ENCODE measurements at places on chromosomes 13 and 19. TPM values are rescaled to one million over a fixed set of nuclear protein-coding genes. Genes with fewer than 3 reads are reported as not detected.

DNA sequence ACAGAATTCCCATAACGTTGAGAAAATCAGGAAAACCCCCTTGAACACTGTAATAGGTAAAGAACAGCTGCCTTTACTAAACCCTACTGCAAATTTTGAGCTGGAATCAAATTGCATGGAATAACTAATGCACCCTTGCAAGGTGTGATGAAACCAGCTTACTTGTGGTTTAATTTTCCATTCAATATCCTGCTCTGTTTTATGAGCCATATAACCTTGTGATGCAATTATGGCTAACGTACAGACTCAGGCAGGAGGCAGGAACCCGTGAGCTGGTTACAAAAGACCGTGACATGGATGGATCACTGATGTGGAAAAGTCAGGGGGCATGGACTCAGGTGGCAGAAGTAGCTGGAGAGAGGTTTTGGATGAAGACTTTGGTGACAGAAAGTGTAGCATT, 438.6 kb downstream of the COG6 start:
- no peak for DNase-seq

DNA sequence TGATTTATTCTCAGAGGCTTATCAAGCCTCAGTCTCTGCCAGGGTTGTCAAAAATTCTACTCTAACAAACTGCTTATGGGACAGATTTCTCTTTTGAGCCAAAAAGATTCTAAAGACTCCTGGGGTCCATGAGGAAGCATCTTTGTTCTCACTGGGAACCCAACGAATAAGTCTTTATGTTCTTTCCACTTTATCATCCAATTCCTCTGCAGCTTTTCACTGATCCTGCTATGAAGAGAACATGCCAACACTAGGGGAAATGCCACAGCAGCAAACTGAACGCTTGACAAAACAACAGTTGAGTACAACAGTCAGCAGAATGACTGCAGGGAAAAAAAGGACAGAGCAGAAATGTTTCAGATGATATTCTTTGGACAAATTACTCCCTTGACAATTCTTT, 22.2 kb downstream of the DCLK1 start:
- no peak for DNase-seq

DNA sequence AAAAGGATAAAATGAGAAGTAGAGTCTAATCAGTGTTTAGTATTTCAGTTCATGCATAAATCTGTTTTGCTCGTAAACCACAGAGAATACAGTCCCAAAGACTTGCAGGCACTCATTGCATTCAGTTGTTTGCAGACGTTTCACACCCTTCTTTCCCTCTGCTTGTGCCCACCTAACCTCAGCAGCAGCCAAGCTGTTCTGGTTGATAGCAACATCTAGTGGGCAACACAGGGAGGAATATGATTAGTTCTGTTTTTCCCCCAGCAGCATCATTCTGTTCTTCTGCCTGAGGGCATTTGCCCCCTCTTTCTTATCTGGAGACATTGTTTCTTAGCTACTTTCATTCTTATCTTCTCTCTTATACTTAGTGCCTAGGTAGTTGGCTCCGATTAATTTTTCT, 135.6 kb downstream of the PAN3 start:
- no peak for DNase-seq

DNA sequence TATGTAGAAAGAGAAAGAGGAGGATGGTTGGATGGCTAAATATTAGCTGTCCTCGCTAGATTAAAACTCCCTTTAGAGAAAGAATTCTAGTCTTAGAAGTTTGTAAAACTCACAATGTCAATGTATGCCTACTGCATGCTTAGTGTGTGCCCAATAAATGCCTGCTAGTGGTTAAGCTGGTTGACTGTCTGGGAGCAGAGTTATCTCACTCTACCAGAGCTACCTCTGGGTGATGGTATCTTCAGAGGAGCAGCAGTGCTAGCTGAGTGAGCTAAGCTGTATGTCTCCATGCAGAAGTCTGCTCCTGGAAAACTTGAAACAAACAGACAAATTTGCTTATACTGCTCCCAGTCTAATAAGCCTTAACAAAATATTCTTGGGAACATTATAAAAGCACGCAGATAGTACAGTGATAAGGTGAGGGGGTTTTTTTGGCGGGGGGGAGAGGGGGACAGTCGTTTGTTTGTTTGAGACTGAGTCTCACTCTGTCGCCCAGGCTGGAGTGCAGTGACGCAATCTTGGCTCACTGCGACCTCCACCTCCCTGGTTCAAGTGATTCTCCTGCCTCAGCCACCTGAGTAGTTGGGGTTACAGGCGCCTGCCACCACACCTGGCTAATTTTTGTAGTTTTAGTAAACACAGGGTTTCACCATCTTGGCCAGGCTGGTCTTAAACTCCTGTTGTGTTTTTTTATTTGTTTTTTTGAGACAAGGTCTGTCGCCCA, 202.8 kb upstream of the TSC22D1 start:
- no peak for DNase-seq

- no peak for DNase-seq
These were observed 26.3 kb downstream of the EPS15L1 start for GRCh38 chr19:16445238-16446107.

DNA sequence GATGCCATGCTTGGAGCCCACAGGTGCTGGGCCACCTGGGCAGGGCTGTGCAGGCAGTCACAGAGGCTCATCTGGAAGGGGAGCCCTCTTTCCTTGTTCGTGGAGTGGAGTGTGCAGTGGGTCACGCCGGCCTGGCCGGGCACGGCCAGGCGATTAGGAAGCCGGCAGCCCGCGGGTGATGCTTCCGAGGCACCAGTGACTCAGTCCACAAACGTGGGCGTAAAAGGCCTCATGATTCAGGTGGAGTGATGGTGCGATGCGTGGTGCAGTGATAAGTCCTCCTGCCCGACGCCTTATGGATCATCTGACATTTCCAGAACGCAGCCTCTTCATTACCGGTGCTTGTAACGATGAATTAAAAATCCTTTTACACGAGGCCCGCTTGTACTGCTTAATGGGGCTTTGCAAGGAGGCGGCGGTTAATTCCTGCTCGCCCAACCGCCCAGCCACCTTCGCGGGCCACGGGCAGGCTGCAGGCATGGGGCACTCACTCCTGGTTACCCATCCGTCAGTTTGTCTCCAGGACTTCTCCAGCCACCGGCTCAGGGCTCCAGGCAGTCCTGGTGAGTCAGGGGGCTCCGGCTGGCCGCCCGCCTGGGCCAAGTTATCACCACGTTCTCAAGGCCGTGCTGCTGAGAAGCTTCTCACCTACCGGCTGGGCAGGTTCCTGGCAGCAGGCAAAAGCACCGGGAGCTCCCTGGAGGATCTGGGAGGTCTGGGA, 172.4 kb downstream of the KDM4B start:
- no peak for DNase-seq

DNA sequence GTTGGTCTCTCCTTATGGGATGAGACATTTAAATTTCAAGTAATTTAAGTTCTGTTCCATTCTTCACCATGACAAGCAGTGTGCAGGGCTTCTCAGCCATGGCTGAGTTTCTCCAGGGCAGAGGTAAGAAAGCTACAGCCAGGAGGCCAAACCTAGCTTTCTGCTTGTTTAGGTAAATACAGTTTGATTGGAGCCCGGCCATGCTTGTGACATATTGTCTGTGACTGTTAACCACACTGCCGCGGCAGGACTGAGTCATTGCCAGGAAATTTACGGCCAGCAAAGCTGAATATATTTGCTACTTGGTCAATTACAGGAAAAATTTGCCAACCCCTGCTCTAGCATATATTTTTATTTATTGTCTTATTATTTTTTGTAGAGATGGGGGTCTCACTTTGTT, 10.7 kb downstream of the NLRP8 start:
- DNase-seq, result no peak

GRCh38 chr13:33057019-33057780, 41.0 kb downstream of the KL start:
- DNase-seq, result no peak

GRCh38 chr13:33109801-33110200, 93.6 kb downstream of the KL start:
- DNase-seq, result no peak

DNA sequence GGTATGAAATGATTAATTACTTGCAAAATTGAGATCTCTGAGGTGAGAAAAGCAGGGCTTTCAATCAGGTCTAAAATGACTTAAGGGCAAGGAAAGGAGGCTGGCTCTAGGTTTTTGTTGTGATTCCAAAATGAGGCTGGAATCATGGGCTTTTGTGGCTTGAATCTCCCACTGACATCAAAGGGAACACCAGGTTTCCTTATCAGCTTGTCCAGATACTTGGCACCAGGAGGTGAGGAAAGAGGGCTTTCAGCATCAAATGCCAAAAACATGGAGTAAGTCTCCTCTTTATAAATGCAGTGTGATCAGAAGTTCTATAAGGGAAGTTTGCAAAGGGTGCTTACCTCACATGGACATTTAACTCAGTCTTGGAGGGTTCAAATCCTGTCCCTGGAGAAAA, 402.3 kb downstream of the NDFIP2 start:
- no peak for DNase-seq

- DNase-seq, result no peak
These were observed 1.7 kb upstream of the SERTAD3 start for GRCh38 chr19:40445780-40446262.

- DNase-seq, result no peak
These were observed 9.3 kb downstream of the SLC7A10 start for GRCh38 chr19:33216198-33216830.

GRCh38 chr13:49865218-49865617, 70.9 kb downstream of the SPRYD7 start:
- no peak for DNase-seq

- DNase-seq, result no peak
These were observed 50.8 kb upstream of the PCDH8 start for GRCh38 chr13:52899206-52899605.

DNA sequence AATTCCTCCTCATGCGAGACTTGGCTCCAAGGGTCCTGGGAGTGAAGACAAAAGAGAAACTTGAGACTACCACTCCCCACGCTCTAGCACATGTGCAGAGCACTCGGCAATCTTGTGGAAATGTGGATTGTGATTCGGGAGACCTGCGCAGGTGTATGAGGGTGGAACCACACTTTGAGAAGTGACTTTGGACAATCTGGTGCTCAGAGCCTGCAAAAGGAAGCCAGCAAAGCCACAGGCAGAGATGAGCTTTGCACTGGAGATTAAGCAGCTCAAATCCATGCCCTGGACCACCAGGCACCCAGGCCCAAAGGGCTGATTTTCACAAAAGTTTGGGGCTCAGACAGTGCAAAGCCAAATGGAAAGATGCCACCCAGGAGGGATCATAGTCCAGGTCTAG, 162.5 kb upstream of the TSHZ3 start:
- no peak for DNase-seq

DNA sequence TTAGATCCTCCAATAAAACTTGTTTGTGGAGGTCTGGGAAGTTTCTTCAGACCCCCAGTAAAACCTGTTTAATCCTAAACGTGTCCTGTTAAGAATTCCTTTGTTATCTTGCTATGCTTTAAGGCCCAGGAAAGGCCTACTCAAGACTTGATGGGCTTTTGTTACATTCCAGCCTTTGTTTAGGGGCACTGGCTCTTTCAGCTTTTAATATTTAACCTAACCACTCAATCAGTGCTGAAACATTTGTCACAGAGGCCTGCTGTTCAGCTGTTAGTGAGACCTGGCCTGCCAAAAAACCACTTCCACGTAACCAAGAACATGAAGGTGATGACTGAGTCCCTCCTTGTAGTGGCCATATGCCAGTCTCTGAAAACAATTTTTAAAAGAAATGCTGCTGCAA, 41.7 kb downstream of the PCDH17 start:
- DNase-seq, result no peak

DNA sequence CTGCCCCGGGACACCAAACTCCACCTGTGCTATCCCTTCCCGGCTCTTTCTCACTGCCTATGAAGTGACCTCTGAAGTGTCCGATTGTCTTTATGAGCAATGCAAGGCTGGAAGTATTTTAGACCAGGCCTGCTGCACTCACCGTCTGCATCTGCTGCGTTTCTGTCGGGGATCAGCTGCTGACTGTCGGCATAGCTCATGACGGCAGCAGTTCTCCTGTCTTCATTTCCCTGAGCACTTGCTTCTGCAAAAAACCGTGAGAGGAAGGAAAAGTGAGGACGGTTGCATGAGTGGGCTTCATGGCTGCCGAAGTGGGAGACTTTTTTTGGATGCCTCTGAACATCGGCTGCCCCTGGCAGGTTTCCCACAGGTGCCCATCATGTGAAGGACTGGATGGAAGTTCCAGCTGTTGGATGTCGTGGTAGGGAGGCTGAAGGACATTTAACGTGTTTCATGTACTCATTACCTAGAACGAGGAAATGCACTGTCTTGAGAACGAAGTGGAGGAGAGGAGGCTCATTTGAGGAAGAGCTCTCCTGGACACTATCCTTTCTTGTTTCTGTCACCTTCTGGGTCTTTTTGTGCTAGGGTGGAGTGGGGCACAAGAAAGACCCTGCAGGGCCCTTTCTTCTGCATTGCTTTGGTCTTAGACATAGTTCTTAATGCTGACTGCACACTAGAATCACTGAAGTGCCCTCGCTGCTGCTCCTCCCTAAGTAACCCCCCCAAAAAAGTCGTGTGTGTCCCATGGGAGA, 94.7 kb downstream of the RNASEH2B start:
- DNase-seq, result no peak

DNA sequence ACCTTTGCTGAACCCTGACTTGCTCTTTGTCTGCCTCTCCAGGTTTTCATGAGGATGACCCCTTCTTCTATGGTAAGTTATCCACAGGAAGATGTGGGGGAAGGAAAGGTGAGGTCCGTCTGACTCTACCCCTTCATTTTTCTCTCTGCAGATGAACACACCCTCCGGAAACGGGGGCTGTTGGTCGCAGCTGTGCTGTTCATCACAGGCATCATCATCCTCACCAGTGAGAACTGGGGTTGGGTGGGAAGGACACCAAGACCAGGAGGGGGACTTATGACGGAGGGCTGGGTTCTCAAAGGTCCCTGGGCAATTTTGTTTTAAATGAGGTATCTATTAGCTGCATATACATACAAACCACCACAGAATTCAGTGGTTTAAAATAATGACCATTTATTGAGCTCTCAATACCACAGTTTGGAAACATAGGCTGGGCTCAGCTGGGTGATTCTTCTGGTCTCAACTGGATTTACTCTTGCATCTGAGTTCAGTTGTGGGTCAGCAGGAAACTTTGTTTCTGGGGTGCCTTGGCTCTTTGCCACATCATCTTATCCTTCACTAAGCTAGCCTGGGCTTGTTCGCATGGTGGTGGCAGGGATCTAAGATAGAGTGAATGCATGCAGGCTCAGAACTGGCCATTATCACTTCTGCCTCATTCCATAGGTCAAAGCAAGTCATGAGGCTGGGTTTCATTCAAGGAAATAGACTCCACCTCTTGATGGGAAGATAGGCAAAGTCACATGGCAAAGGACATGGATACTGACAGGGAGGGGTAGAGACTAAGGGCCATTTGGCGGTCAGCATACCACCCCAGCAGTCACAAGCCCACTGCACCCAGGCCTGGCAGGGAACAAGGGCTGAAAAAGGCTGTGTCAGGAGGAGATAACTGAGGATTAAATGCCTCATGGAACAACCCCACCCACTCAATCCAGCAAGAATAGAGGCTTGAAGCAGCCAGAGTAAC, 11.8 kb downstream of the FXYD5 start:
- no peak for DNase-seq

GRCh38 chr13:30870049-30870884, 35.8 kb upstream of the MEDAG start:
- peak; percentile 44 for DNase-seq

- DNase-seq, result no peak
These were observed 811 bp upstream of the PRMT1 start for GRCh38 chr19:49676136-49676783.

The CRX gene
- total RNA-seq, result not detected

The CFAP97D2 gene
- not detected for total RNA-seq

The ZNF569 gene
- 7.6 TPM for total RNA-seq

The KLK4 gene
- total RNA-seq, result not detected
